Prostate gland (tissue), 2 donors: ENCODE measurements at places on chromosomes 6 and 20. TPM values are rescaled to one million over a fixed set of nuclear protein-coding genes. Genes with fewer than 3 reads are reported as not detected.

GRCh38 chr6:124823240-124824111, 138.8 kb upstream of the RNF217 start:
- H3K36me3 ChIP-seq, result no peaks in the 10 kb centered on the region
- no peak overlapping the region for H3K4me3 ChIP-seq
- no peaks in the 10 kb centered on the region for H3K4me1 ChIP-seq
- no peaks in the 10 kb centered on the region for H3K27me3 ChIP-seq

DNA sequence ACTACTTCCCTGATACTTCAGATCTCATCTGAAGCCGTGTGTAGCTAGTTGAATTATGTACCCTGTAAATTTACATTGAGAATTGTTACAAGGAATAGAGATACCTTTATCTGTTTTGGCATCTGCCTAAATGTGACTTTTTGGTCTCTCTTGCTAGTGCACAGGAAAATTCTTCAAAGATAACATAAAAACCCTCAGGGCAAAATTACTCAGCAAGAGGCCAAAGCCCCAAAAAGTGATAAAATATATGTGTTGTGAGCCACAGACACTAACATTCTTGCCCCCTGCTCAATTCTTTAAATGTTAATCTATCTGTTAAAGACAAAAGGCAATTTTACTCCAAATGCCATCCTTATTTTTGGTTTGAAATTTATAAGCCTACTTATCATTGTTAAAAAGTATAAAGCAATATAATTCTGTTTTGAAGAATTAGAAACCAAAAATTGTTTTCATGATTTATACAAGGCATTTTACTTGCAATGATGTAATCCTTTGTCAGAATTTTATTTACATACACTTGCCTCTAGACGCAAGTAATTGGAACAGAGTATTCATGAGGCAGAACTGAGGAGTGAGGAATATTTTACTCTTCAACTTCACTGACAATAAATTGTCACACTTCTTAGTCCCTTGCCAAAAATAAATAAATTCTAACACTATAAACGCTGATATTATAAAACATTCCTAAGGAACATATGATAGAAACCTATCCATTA, 186.2 kb downstream of the EPM2A start:
- no peak overlapping the region for H3K4me3 ChIP-seq
- no peaks in the 10 kb centered on the region for H3K4me1 ChIP-seq
- H3K36me3 ChIP-seq, result no peaks in the 10 kb centered on the region
- no peak for DNase-seq
- H3K27me3 ChIP-seq, result no peaks in the 10 kb centered on the region

GRCh38 chr20:57738484-57738883, 28.7 kb upstream of the PMEPA1 start:
- no peak overlapping the region for H3K4me3 ChIP-seq
- no peak for DNase-seq
- no peaks in the 10 kb centered on the region for H3K27me3 ChIP-seq
- no peaks in the 10 kb centered on the region for H3K36me3 ChIP-seq

DNA sequence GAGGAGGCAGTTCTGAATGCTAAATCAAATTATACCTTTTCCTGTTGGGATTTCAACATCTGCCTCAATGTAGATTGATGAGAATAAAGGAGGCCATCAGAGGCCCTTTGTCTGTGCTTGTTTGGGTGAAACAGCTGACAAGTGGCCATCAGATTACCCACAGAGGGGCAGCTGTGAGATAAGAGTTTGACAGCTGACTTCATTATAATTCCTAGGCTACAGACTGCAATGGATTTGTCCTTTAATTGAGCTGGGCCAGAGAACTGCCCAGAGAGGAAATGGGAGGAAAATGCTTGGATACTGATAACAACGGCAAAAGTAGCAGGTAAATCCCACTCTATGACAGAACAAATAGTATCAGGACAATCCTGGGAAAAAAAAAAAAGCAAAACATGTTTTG, 649.4 kb downstream of the HDGFL1 start:
- no peak overlapping the region for H3K4me3 ChIP-seq
- DNase-seq, result no peak
- H3K36me3 ChIP-seq, result no peaks in the 10 kb centered on the region
- no peak overlapping the region for H3K27ac ChIP-seq
- H3K27me3 ChIP-seq, result no peaks in the 10 kb centered on the region
- no peaks in the 10 kb centered on the region for H3K4me1 ChIP-seq

GRCh38 chr20:44495257-44495656, 19.6 kb downstream of the TTPAL start:
- H3K36me3 ChIP-seq, result peaks cover 12% of the 10 kb centered on the region
- DNase-seq, result no peak
- no peak overlapping the region for H3K4me3 ChIP-seq

DNA sequence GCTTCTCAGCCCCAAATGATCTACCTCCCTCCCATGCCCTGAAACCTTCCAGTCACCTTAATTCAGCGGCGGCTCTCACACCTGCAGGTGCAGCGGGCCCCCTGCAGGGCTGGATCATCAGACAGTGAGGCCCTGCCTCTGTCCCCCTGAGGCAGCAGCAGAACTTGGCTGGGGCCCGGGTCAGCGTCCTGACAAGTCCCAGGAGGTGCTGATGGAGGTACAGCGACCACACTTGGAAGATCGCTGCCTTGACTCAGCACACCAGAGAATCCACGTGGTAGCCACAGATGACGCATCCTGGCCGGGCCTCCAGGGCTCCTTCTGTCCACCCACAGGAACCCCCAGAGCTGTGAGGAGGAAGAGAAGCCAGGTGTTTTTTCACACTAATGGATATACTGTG, 116.4 kb upstream of the THBS2 start:
- no peak for DNase-seq
- H3K36me3 ChIP-seq, result no peaks in the 10 kb centered on the region
- no peaks in the 10 kb centered on the region for H3K27me3 ChIP-seq
- no peak overlapping the region for H3K27ac ChIP-seq
- H3K4me1 ChIP-seq, result no peaks in the 10 kb centered on the region

GRCh38 chr6:162580619-162581018, 146.9 kb downstream of the PRKN start:
- DNase-seq, result no peak
- H3K27ac ChIP-seq, result no peak overlapping the region
- H3K27me3 ChIP-seq, result no peaks in the 10 kb centered on the region
- no peaks in the 10 kb centered on the region for H3K4me1 ChIP-seq

- H3K4me1 ChIP-seq, result no peaks in the 10 kb centered on the region
- no peak for DNase-seq
- H3K36me3 ChIP-seq, result no peaks in the 10 kb centered on the region
- no peak overlapping the region for H3K27ac ChIP-seq
- no peaks in the 10 kb centered on the region for H3K27me3 ChIP-seq
Measured at GRCh38 chr6:122482750-122483080, 11.1 kb upstream of the SERINC1 start.

Gene CLPSL2
- not detected for total RNA-seq

Gene HLA-DMB
- 15.2 TPM for total RNA-seq

Gene RSPO3
- 1.9 TPM for total RNA-seq
